ENCODE measurements at places on chromosomes 5 and 9. TPM values are rescaled to one million over a fixed set of nuclear protein-coding genes. Genes with fewer than 3 reads are reported as not detected.

The GKAP1 gene
- 1.4 TPM for total RNA-seq

The ADGRV1 gene
- total RNA-seq, result not detected

The BTNL9 gene
- total RNA-seq, result not detected

The FGFR4 gene
- 0.29 TPM for total RNA-seq

The SMIM32 gene
- total RNA-seq, result not detected

The OR1L1 gene
- total RNA-seq, result not detected

The RNF183 gene
- not detected for total RNA-seq

The C6 gene
- not detected for total RNA-seq

The TUSC1 gene
- total RNA-seq, result 6.9 TPM

The TMEM215 gene
- not detected for total RNA-seq

The CDC20B gene
- total RNA-seq, result not detected

The ZDHHC12 gene
- 122 TPM for total RNA-seq

The EPB41L4A gene
- total RNA-seq, result not detected

The SH3PXD2B gene
- total RNA-seq, result 19.8 TPM

The LCP2 gene
- not detected for total RNA-seq

The CFAP157 gene
- not detected for total RNA-seq

The CDH9 gene
- not detected for total RNA-seq
